ENCODE measurements at places on chromosomes 13 and 19.

DNA sequence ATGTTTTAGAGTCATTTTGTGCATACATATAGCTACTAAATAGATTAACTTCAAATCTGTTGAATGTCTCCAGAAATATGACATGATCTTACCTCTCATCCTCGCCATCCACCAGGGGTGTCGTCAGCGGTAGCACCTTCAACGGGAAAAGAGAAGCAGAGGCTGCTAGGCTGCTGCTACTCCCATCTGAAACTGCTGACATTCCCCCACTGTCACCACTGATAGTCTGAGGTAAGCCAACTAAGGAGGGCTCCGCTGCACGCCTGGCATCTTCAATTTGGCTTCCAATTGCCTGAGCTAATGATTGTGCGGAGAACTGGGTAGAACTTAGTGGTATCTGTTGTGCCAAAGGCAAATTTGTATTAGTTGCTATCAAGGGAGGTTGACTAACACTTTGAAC is 3.1 kb downstream of the TSC22D1 start:
- DNase-seq, result no peak

DNA sequence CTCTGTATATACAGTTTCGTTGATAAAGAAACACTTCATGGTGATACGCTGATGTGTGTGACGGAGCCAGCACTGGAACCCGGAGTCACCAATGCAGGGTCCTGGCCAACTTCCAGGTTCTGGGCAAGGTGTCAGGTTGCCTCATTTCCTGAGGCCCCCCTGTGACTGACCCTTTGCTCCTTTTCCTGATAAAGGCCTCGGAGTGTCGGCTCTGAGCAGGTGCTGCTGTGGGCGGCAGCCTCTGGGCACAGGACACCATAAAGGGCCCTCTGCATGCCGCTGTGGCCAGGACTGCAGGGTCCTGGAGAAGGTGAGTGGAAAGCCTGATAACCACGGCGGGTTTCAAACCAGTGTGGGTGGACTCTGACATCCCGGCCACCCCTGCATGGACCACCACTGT is 17.3 kb upstream of the MYDGF start:
- no peak for DNase-seq

GRCh38 chr13:48977286-48977625 is 1.5 kb downstream of the FNDC3A start:
- peak; percentile 52 for DNase-seq

DNA sequence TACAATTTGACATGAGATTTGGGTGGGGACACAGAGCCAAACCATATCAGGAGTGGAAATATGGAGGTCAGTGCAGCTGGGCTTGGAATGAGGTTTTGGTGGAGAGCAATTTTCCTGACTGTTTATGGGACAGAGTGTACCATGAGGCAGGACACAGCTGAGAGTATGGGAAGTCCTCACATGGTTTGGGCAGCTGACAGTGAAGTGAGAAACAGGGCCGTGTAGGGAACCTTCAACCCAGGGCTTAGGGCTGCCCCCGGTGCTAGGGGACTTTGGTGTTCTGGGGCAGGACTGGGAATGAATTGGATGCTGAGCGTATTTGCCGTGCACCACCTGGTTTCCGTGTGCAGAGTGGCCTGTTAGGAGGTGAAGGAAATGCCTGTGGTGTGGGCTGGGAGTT is 6.1 kb downstream of the ZNF548 start:
- no peak for DNase-seq

DNA sequence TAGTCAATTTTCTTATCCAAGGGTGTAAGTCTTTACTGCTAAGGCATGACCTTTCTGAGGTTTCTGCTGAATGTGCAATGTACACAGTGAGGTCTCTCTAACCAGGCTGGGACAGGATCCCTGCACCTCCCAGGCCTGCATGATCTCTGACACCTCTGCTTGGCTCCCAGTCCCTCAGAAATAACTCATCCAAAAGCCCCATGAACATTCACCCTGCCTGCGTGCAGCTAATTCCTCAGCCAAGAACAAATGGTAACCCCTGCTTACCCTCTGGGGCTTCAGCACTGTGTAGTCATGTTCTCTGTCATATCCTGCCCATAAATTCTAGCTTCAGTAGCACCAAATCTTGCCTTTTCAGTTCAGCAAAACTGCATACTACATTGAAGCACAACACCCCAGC is 1146.3 kb upstream of the MIR17HG start:
- no peak for DNase-seq

GRCh38 chr13:94712812-94713560 is 641 bp upstream of the SOX21 start:
- DNase-seq, result peak; percentile 67

DNA sequence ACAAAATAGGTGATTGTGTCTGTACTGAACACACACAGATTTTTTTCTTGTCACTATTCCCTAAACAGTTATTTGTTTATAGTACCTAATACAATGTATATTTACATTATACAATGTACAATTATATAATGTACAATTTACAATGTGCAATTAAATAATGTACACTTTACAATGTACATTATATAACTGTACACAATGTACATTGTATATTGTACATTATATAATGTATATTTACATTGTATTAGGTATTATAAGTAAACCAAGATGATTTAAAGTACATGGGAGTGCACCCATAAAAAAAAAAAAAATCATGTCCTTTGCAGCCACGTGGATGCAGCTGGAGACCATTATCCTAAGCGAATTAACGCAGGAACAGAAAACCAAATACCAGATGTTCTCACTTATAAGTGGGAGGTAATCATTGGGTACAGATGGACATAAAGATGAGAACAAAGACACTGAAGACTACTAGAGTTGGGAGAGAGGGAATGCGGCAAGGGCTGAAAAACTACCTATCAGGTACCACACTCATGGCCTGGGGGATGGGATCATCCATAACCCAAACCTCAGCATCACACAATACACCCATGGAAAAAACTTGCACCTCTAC is 68.1 kb downstream of the ABCC4 start:
- DNase-seq, result no peak

GRCh38 chr19:18292462-18292809 is 11.0 kb upstream of the JUND start:
- no peak for DNase-seq

DNA sequence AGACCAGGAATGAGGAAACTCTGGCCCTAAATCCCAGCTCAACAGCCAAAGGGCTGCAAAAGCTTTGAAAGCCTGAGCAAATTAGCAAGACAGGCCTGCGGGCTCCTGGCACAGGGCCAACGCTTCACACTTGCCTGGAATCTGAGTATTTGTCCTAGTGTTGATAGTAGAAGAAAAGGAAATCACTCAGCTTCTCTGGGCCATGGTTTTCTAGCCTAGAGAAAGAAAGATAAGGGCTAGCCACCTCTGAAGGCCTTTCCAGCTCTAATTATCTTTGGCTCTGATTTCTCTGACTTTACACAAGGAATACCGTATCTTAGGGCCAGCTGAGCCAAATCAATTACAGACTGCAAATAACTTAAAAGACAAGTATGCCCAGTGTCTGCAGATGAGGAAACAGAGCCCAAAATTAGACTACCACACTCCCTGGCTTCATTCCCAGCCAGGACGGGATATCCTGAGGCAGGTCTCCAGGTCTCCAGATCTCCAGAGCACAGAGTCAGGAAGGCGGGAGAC is 69.6 kb downstream of the STK24 start:
- DNase-seq, result peak; percentile 66

DNA sequence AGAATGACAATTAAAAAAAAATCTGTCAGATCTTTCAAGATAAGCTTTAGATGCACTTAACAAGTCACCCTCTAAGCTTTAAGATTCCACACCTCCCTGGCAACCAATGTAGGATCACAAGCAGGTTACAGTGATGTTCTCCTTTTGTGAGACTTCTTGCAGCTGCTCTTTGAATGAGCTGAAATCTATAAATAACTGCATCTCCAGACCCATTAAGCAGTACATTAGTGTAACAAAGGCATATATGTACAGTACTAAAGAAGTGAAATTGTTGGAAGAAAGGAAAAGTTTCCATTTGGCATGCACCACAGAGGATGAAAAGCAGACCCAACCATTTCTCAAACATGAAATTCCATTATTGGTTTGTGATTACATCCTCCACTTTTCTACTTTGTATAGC is 364.7 kb downstream of the ENOX1 start:
- DNase-seq, result no peak

DNA sequence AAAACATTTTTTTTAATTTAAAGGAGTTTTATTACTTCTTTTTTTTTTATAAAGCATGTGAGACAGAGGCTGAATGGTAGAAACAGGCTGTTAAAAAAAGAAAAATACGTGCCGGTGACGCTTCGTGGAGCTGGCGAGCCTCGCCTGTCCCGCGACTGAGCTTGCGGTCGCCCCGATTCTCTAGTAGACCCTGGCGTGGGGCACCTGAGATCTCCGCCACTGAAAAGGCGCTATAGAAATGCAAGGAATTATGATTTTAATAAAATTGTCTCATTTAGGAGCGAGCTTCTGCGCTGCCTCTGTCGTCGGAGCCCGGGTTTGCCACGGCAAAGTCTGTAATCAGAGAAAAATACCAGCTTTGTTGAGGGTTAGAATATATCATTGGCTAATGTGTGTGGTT is 18.4 kb downstream of the NFIX start:
- DNase-seq, result no peak

DNA sequence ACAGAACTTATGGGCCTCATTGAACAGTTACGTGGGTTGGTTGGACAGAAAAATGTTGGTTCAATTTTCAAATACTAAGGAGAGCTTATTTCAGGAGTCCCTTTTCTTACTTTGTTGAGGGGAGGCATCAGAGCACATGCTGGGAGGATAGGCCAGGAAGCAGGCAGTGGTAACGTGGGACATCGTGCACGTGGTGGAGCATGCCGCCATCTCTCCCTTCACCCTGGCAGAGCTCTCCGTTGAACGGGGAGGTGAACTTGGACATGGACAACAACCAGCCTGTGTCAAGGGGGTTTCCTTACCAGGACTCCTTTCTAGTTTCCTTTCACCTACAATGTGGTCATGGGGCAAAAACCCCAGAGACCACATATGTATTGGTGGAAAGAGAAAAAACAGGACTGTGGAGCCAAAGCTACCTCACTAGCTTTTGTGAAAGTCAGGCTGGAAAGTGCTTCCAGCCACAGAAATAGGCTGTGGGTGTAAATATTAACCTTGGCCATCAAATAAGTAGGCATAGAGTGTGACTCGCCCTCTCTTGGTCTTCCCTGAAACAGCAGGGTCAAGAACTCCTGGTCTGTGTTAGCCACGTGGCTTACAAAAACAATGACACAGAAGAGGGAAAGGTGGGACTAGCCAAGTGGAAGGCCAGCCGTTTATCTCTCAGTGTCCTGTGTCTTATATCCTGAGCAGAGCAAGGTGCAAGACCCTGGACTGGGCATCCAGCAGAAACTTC is 14.4 kb downstream of the MICOS13 start:
- no peak for DNase-seq

GRCh38 chr19:23855676-23856075 is 59.0 kb upstream of the ZNF726 start:
- no peak for DNase-seq

GRCh38 chr19:11247391-11247790 is 8.0 kb downstream of the ANGPTL8 start:
- no peak for DNase-seq

GRCh38 chr19:18007044-18007916 is 690 bp upstream of the ARRDC2 start:
- DNase-seq, result peak; percentile 77

GRCh38 chr13:48640767-48641166 is 13.0 kb upstream of the CYSLTR2 start:
- DNase-seq, result no peak

GRCh38 chr19:3054972-3055740 is 7.1 kb downstream of the TLE5 start:
- no peak for DNase-seq

All from erythroblast (primary cell).